Midbrain (tissue), 1 donor: ENCODE measurements at places on chromosomes 12 and 14.

DNA sequence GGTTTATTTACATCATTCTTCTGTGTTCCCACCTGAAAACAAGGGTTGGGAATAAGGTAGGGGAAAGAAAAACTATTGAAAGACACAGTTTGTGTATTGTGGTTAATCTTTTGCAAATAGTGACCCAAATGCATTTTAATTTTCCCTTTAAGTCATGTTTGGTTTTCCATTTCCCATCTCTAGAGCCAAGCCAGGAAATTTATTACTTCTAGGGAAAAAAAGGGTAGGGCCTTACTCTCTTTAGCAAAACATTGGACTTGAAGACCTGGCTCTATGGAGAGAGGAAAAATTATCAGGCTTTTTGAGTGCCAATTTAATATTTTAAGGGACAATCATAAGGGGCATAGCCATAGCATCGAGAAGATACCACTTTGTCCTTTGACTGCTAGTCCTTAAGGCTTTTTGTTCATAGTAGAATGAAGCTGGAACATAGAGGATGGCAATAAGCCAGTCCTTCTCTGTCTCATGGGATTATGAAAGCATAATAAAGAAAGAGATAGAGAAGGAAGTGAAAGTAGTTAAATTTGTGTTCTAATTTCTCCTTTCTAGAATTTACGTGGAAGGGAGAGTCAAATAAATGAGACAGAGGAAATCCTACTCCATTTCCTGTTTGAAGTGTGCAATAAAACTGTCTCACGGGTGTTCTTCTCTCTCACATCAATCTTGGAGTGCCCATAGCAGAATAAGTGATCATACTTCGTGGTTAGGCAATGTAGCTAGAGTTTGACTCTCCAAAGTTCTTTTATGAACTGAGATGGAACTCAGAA is 50.9 kb upstream of the PPFIA2 start:
- no peak for DNase-seq

- no peak for DNase-seq
Observed at GRCh38 chr12:55607821-55608594, 28.7 kb upstream of the OR10P1 start.

- DNase-seq: peak; percentile 67
Observed at GRCh38 chr12:49808686-49809380, 19.4 kb downstream of the NCKAP5L start.

DNA sequence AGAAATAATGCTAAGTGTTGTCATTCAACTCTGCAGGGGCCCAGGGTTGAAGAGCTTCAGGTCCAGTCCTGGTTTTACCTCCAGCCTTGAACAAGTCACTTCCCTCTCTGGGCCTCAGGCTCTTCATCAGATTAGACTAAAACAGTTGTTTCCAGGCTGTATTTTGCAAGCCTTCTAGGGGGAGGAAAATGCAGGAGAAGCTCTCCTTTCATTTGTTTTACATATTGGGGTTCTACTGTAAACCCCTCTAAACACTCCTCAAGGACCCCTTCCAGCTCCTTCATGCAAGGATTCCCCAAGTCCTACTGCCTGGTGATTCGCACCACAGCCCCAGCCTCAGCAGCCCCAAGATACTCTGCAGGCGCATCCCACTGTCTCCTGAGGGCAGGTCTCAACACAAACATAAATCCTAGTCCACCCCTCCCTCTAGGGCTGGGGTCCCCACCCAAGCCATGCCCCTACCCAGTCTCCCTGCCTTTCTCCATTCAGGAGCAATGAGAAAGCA is 2.7 kb downstream of the SDR9C7 start:
- DNase-seq: no peak

- DNase-seq: no peak
Observed at GRCh38 chr14:89481196-89481595, 64.2 kb upstream of the FOXN3 start.

DNA sequence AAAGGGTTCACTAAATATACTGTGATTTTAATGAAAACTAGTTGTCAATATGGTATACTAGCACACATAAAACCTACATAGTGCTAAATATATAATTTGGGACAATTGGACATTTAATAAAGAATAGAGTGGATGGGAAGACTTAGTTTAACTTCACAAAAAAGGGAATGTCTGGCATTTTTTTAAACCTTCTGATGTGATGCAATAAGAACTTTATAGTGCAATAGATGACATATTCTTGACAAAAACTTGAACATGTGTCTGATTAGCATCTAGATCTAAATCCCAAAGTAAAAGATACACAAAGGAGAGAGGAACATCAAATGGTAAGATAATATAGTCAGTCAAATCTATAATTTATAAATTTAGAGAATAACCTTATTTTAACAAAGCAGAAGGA is 488.3 kb upstream of the SYT1 start:
- no peak for DNase-seq
